ENCODE measurements at places on chromosomes 7 and 10.

DNA sequence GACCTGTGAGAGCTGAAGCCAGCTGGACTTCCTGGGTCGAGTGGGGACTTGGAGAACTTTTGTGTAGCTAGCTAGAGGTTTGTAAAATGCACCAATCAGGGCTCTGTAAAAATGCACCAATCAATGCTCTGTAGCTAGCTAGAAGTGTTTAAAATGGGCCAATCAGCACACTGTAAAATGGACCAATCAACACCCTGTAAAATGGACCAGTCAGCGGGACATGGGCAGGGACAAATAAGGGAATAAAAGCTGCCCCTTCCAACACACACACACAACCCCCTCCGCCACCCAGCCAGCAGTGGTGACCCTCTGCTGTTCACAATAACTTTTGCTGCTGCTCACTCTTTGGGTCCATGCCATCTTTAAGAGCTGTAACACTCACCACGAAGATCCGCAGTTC, 7.1 kb downstream of the ZNF511 start:
- peak; percentile 60 for DNase-seq

DNA sequence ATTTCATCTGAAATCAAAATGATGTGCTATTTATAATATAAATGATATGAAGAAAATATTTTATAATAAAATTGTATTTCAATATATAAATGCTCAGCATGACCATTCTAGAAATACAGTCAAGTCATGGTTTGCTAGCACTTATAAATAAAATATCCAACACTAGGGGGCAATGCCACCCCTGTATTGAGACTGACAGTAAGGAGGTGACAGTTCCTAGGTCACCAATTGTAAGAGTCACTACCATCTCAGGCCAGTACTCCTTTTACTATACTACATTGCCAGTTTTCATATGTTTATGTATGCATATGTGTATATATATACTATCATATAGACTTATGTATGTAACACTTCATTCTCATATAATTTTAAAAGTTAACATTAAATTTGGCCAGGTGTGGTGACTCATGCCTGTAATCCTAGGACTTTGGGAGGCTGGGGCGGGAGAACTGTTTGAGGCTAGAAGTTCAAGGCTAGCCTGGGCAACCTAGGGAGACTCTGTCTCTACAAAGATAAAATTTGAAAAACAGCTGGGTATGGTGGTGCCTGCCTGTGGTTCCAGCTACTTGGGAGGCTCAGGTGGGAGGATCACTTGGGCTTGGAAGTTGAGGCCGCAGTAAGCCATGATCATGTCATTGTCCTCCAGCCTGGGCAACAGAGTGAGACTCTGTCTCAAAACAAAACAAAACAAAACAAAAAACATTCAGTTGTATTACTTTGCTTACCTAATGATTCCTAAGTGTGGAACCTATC, 2.4 kb upstream of the CNOT4 start:
- DNase-seq, result peak; percentile 85

DNA sequence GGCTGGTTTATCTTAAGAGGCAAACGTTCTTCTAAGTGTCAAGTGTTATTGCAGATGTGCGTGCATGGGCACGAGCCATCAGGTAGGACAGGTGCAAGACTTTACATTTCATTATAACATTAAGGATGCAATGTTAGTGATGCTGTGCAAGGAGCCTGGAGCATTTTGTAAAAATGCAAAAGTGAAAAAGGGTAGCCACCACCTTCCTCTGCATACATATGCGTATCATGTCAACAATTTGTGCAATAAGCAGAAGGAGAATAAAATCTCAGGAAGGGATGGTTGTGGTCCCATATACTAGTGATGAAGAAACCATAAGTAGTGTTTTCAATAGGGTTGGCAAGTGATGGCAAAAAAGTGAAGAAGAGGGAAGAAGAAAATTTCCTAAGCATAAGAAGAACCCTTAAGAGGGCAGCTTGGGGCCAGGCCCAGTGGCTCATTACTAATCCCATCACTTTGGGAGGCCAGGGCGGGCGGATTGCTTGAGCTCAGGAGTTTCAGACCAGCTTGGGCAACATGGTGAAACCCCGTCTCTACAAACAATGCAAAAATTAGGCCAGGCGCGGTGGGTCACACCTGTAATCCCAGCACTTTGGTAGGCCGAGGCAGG, 7.5 kb downstream of the PIK3AP1 start:
- no peak for DNase-seq

DNA sequence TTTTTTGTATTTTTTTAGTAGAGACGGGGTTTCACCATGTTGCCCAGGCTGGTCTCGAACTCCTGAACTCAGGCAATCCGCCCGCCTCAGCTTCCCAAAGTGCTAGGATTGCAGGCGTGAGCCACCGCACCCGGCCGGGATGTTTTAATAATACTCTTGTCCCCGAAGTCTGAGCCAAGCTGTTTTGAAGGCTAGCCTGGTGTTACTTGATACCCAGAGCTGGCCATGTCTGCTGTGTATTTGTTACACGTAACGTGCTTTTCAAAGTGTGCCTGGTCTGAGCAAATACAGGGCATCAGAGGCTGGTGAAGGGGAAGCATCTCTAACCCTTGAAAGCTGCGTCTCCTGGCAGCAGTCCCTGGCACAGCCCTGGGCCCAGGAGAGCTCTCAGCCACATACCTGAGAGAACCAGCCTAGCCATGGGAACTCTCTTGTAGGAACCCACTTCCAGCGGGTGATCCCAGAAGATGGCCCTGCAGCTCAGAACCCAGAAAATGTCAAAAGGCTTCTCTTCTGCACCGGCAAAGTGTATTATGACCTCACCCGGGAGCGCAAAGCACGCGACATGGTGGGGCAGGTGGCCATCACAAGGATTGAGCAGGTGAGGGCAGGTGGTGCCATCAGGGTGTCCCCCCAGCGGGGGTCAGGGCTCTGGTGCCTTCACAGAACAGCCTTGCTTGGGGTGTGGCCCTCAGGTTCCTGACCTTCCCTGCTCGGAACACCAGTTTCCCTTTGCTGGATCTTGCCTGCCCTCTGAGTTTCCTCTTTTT, 41.7 kb upstream of the ZMIZ2 start:
- DNase-seq, result no peak

- peak; percentile 27 for DNase-seq
Observed at GRCh38 chr10:103470761-103471653, 8.0 kb downstream of the CALHM3 start.

- no peak for DNase-seq
Observed at GRCh38 chr7:40371806-40372440, 237.1 kb downstream of the SUGCT start.

- no peak for DNase-seq
Observed at GRCh38 chr7:37491919-37492694, 43.4 kb upstream of the ELMO1 start.

- no peak for DNase-seq
Observed at GRCh38 chr10:33537066-33537465, 202.6 kb upstream of the NRP1 start.

DNA sequence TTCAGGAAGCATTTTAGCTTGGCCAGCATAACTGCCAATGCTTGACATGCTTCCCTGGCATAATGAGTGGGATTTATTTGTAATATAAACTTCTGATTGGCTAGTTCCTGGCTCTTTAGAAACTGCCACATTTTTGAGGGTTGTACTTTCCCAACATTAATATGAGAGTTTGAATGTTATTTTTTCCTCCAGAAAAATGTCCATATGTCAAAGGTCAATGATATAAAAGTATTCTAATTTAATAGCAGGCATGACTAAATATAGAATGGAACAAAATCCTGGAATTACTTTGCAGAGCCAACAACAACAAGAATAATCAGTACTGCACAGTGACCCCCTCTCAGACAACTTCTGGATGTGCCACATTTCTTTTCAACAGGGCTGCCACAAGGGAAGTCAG, 352.6 kb downstream of the PRPF18 start:
- DNase-seq, result no peak

GRCh38 chr10:68826764-68827591, at the start of gene STOX1:
Gene STOX1, plus strand, starts transcription at chr10:68827531. Its CDS starts 93 bp downstream, at chr10:68827624.
- DNase-seq, result peak; percentile 79
